Naive thymus-derived CD4-positive, alpha-beta T cell (primary cell): ENCODE measurements at places on chromosomes 6 and 20.

- no peak for DNase-seq
These were observed 122.8 kb upstream of the BCLAF1 start for GRCh38 chr6:136412410-136412809.

DNA sequence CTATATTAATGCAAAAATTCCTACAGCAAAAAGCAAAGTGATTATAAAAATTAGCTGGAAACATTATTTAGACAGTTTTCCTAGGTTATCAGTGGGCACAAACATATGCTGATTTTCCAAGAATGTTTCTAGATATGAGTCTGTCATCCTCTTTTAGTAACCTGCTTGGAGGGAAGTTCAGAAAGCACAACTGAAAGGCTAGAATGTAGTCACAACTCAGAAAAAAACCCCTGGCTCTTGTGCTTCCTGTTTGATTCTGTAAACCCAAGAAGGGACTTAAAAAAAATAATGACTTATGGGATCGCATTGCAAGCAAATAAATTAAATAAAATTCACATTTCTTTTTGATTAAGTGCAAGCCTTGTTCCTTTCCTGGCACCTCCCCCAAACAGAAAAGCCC, 708.4 kb upstream of the EPHA7 start:
- DNase-seq = no peak

- DNase-seq = no peak
These were observed 57.3 kb downstream of the EYA2 start for GRCh38 chr20:46951840-46952497.

- DNase-seq = no peak
These were observed 481.1 kb downstream of the TFAP2B start for GRCh38 chr6:51299621-51300380.

DNA sequence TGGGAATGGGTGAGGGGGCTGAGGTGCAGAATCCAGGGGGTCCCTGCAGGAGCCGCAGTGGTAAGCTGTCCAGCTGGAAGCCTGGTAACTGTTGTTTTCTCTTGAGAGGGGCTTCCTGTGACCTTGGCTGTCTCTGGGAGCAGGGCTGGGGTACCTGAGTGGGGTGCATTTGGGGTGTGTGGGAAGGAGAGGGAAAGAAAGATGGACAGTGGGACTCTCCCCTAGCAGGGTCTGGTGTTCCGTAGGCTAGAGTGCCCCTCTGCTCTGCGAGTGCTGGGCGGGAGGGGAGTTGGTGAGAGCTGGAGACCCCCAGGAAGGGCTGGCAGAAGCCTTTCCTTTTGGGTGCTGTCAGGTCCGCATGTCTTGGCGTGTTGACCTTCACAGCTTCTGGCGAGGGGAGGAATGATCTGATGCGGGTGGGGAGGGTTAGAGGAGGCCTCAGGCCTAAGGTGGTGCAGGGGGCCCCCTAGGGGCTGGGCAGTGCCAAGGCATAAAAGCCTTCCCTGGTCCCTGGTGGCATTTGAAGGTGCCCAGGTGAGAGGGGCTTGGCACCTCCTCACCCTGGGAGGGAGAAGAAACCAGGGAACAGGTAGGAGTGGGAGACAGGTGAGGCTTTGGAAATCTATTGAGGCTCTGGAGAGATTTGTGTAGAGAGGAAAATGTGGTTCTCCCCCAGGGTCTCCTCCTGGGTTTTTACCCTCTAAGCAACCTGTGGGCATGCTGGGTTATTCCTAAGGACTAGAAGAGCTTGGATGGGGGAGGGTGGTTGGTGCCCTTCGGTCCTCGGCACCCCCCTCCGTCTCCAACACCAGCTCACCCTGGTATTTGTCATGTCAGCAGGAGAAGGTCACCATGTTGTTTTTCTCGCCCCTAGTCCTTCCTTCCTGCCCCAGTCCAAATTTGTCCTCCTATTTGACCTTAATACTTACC, 3.3 kb downstream of the VEGFA start:
- no peak for DNase-seq

- DNase-seq = no peak
These were observed 41.0 kb downstream of the AKIRIN2 start for GRCh38 chr6:87661016-87661415.

DNA sequence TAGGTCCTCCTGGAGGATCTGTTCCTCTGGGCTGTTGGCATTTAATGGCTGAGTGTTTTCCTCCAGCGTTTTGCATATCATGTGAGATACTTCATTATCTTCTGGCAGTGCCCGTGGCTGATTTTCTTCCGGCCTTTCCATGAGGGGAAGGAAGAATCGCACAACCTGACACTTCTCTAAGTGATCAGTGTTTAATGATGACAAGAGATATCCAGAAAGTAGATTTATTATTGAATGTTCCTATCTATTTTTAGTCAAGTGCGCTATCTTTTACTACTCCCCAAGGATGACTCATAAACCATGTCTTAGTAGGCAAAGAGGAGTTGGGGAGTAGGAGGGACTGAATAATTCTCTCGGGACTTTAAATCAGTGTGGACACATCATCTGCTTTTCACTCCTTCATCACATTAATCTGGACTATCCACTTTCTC, 149.7 kb downstream of the PLCB4 start:
- DNase-seq = no peak

GRCh38 chr20:33575282-33575681, 85.4 kb downstream of the CBFA2T2 start:
- no peak for DNase-seq

DNA sequence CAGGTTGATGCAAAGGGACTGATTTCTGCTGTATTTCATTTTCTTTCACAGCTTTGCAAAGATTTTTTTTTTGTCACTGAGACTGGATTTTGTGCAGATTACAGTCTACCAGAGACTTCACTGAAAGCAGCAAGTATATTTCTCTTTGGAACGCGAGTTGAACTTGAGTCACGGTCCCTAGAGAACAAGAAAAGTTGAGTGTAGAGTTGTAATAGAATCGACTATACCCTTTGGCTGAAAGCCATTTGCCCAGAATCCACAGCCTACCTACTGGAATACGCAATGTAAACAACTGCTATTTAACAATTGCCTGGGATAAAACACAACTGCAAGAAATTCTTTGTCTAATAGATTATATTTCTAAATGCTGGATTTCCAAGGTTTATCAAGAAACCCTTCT, 520.6 kb downstream of the HDGFL1 start:
- DNase-seq = no peak

GRCh38 chr20:25011261-25011660, 18.7 kb upstream of the APMAP start:
- no peak for DNase-seq

- no peak for DNase-seq
These were observed 2.9 kb downstream of the NKAIN2 start for GRCh38 chr6:123806561-123806960.
